ENCODE measurements at places on chromosomes 4 and X. TPM values are rescaled to one million over a fixed set of nuclear protein-coding genes. Genes with fewer than 3 reads are reported as not detected.

The SPATA18 gene
- 6.3 TPM for total RNA-seq

The UTP14A gene
- 14.1 TPM for total RNA-seq

The NLGN3 gene
- total RNA-seq: 20.5 TPM

The EDA gene
- total RNA-seq: 9.0 TPM

The MAOB gene
- 4.5 TPM for total RNA-seq

The TMEM154 gene
- total RNA-seq: 1.6 TPM

The SH2D1A gene
- total RNA-seq: not detected

The SMIM10 gene
- 3.6 TPM for total RNA-seq

The RBM3 gene
- total RNA-seq: 124 TPM

The CWH43 gene
- 1.4 TPM for total RNA-seq

The LAMTOR3 gene
- total RNA-seq: 113 TPM

The CRMP1 gene
- total RNA-seq: 148 TPM

The FAM120C gene
- 12.6 TPM for total RNA-seq

The CLIC2 gene
- total RNA-seq: 4.8 TPM

The PDE6B gene
- 141 TPM for total RNA-seq

The TRIM75 gene
- total RNA-seq: not detected

The FSTL5 gene
- total RNA-seq: 165 TPM

The TEX13C gene
- not detected for total RNA-seq

The IGFBP7 gene
- total RNA-seq: 290 TPM

The KLHL8 gene
- 58.7 TPM for total RNA-seq

The CXCL8 gene
- 4.7 TPM for total RNA-seq

The AREG gene
- total RNA-seq: 0.49 TPM

The SORCS2 gene
- 59.2 TPM for total RNA-seq

The RXFP1 gene
- 0.71 TPM for total RNA-seq

The CDKL2 gene
- total RNA-seq: 8.1 TPM

The PF4V1 gene
- not detected for total RNA-seq

The DMRTC1 gene
- 1.2 TPM for total RNA-seq

Measured in camera-type eye (tissue), 1 donor.